Activated T-cell treated with anti-CD3 and anti-CD28 coated beads for 4 hours (primary cell): ENCODE measurements at places on chromosomes 3 and 15.

- DNase-seq = no peak
Observed at GRCh38 chr3:49553324-49553691, 969 bp upstream of the BSN start.

GRCh38 chr3:66398228-66399025 lies 102.4 kb downstream of the LRIG1 start:
- DNase-seq = no peak

- DNase-seq = no peak
Observed at GRCh38 chr3:127662001-127662469, 10.7 kb upstream of the ABTB1 start.

DNA sequence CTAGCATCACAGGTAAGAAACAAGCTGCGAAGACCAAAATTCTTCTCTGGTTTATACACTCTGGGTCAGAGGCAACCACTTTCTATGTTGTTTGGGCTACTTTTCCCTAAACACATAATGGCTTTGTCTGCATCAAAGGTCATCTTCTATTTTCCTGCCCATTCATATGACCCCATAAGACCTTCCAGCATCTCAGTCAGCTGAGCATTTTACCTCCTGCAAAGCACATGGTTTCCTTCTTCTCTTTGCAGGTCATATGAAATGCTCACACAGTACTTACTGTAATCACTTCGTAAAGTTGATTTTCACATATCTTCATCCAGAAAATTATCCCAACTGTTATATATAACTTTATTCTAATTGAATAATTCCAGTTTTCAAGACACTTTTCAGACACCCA lies 34.8 kb downstream of the LIPC start:
- no peak for DNase-seq

GRCh38 chr3:56917361-56918110 lies 115.8 kb upstream of the ARHGEF3 start:
- no peak for DNase-seq

- no peak for DNase-seq
Observed at GRCh38 chr3:76352511-76353284, 567.3 kb upstream of the ZNF717 start.

GRCh38 chr3:26280517-26280916 lies 342.1 kb upstream of the LRRC3B start:
- DNase-seq = no peak

GRCh38 chr15:33027306-33028035 lies 167.0 kb downstream of the FMN1 start:
- DNase-seq = no peak

DNA sequence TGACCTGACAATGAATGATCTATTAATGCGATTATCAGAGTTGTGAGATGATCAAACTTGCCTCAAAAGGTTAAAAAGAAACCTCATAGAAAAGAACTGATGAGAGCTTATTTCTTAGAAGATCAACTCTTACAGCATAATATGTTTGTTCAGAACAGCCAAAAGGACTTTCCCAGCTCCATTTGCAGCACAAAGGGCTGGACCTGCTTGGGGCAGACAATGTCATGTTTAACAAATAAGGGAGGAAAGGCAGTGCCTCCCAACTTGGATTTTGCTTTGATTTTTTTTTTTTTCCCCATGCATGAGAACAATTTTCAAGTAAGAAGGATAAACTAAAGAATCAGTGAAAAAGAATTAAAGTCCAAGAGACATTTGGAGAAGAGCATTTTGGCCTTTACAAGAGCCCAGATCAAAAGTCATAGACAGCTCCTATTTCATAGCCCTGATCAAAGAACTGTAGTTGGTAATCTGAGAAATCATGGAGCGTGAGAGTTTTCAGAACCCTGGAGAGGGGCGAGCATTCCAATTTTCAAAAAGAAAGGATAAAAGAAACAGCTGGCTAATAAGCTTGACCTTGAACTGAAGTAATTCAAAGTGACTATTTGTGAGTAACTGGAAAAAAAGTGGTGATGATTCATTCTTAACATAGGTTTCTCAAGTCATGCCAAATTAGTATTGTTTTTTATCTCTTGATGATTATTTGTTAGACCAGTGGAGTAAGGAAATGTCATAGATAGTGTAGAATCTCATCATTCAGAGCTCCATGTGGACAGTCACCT lies 136.0 kb upstream of the CFAP20DC start:
- DNase-seq = no peak

DNA sequence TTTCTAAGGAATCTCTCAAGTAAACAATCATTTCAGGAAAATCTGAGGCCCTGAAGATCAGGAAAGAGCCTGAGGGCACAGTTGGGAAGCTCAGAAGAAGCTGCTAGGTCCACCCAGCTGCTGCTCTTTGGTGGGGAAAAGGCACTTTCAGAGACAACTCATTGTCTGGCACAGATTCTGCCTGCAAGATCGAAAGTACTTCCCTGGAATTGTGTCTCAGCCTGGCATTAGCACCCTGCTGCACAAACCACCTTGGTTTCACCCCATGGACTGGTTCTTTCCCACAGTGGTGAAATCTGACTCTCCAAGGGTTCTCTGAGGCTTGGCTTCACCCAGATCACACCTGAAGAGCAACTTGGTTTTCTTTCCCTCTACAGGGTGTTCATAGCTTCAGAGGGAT lies 18.7 kb downstream of the THRB start:
- no peak for DNase-seq

DNA sequence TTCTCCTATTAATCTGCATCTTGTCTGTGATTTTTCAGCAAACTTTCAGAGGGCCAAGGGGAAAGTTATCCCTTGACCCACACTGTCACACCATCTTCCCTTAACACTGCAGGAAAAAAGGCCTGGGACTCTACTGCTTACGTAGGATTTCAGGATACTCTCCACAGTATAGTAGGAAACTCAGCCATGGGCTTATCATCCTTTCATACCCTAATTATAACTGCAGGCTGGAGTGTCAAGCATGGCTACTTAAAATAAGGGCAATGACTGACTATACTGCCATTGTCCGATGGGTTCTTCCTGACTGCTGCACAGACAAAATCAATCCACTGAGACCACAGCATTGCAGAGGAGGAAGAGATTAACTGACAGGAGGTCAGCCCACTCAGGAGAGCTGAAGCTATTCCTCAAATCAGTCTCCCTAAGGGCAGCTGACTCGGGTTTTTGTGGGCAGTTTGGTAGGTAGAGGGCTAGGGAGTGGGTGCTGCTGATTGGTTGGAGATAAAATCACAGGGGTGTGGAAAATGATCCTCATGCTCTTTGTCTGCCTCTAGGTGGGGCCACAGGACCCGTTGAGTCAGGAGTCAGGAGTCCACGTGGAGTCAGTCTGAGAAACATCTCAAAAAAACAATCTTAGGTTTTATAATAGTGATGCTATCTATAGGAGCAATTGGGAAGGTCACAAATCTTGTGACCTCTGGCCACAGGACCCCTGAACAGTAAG lies 118.2 kb upstream of the STRIT1 start:
- DNase-seq = no peak

- no peak for DNase-seq
Observed at GRCh38 chr3:165128544-165128943, 50.2 kb upstream of the SI start.

- no peak for DNase-seq
Observed at GRCh38 chr3:27090275-27091041, 278.7 kb downstream of the NEK10 start.

GRCh38 chr3:72744330-72744729 lies 103.9 kb downstream of the SHQ1 start:
- no peak for DNase-seq

- no peak for DNase-seq
Observed at GRCh38 chr3:106347350-106347749, 478.5 kb upstream of the CBLB start.

DNA sequence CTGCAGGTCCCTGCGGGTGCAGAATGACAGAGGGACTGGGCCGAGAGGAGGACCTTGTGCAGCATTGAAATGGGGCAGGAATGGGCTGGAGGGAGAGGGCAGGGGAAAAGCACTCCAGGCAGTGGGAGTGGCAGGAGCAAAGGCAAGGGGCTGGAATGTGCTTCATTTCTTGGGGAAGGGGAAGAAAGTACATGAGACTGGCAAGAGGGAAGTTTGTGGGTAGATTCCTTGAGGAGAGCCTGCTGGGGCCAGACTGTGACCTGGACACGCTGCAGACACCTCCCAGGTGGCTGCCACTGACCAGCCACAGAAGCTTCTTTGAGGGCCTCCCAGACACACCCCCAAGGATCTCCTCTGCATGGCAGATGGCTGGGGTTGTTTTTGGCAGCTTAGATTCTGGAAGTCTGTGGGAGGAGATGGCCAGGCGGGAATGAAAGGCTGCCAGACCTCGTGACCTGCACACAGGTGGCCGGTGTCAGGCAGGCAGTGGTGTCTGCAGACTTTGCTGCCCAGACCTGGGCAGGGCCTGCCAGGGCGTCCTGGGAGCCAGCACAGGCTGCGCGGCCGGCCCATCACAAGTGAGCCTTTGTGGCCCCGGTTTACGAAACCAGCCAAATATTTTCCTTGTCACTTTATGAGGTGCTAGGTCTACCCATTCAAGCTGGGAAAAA lies 53.1 kb downstream of the SPSB4 start:
- DNase-seq = no peak

DNA sequence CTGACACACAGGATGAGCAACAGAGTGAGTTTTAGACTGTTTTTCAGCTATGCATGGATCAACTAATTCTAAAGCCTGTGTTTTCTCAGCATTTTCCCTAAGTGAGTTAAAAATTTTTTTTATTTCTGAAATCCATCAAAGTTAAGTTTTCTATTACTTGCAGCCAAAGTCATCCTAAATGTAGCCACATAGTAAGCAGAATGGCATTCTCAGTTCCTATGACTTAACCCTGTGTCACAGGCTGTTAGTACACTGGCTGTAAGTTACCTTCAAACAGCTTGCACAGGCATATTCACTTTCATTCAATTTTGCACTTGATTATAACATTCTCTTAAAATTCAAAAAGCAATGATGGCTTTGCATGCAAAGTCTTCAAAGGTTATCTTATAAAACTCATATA lies 368.2 kb downstream of the OCA2 start:
- DNase-seq = no peak

DNA sequence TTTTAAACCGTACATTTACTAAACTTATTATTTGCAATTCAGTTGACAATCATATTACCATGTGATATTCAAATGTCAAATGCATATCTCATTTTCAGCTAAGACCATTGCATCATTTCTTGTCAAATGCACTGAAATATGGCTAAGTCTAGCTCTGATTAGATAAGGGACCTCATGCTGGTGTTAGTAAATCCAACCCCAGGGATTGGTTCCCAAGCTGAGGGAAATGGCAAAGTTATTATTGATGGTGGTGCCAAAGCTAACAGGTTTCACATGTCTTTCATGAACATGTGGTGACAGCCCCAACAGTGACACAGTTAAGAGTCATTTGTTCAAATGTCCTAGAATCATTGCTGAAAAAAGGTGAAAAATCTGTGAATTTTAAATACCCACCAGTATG lies 641.1 kb downstream of the MECOM start:
- no peak for DNase-seq

DNA sequence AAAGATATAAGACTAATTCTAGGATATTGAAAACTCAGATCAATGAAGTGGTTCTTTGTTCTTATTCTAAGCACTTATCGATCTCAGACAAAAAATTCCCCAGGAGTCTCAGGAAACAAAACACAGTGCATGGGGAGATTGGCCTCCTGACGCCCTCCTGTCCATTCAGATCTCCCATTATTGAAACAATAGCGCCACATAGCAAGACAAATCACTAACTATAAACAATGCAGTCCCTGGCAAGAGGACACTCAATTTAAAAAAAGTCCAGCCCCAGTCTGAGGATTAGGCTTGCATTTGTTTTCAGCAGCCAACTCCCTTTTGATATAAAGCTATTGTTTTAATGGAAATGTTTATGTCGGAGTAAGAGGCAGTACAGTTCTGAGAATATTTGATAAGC lies 528.2 kb downstream of the GABRG3 start:
- no peak for DNase-seq

GRCh38 chr15:29596266-29596665 lies 226.0 kb downstream of the TJP1 start:
- DNase-seq = no peak
